ENCODE measurements at places on chromosomes 11 and 22.
A peak's percentile ranks its signal among the peaks of the same experiment; 100 is the strongest.

DNA sequence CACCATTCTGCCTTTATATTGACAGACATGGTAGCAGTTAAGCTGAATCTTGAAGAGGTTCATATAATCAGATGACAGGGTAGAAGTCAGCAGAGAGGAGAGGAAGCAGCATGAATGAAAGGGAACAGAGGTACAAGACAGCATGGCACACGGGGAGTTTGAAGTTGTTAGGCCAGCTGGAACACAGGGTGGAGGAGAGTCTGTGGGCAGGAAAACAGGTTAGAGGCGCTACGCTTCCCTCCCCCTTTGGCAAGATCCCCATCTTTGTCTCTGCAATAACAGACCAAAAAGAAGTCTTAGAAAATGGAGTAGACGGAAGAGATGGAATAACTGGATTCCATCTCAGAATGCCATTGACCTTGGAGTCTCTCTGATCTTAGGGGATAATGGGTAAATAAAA is 20.0 kb upstream of the NDUFC2 start:
- DNase-seq, result no peak

GRCh38 chr11:39011797-39012196 is 2413.8 kb upstream of the RAG2 start:
- DNase-seq, result no peak

DNA sequence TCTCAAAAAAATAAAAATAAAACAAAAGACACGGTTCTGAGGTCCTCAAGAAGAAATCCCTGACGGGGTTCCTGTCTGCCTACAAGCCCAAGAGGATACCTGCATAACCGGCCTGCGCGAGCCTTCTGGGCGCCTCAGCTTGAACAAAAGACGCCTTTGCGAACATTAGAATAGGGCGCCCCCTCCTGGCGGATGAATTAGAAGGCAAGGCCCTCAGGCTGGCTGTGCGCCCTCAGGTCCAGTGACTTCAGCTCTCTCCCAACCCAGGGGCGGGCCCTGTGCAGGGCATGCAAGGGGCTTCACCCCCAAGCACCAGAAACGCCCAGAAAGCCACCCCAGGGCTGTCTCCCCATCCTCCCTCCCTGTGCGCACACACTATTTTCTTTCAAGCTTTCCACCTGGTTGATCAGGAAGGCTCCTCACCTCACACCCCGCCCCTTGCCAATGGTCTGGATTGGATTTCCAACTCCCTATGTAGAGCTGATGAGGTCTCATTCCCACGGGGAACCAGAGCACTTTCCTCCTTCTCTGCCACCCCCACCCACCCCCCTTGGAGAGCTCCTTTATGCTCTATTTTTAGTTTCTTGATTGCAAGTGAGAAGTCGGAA is 273.3 kb downstream of the BUD13 start:
- peak; percentile 73 for DNase-seq

DNA sequence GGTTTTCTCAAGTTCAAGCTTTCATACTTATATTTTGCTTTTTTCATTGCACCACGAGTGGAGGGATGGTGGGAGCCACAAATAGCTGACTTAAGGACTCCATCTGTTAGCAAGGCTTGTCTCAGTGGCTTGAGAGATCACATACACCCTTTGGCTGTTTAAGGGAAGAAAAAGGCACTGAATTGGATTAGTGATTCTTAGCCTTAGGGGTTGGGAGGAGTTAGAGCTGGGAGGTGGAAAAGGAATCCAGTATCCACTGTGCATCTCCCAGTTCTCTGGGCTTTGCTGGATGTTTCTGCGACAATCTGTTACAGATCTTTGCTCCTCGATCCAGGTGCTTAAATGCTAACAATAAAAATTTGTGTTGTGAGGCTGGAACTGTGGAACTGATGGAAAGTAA is 593.6 kb downstream of the CNTN5 start:
- DNase-seq, result no peak

GRCh38 chr22:49789289-49790141 is 38.2 kb downstream of the BRD1 start:
- DNase-seq, result no peak

DNA sequence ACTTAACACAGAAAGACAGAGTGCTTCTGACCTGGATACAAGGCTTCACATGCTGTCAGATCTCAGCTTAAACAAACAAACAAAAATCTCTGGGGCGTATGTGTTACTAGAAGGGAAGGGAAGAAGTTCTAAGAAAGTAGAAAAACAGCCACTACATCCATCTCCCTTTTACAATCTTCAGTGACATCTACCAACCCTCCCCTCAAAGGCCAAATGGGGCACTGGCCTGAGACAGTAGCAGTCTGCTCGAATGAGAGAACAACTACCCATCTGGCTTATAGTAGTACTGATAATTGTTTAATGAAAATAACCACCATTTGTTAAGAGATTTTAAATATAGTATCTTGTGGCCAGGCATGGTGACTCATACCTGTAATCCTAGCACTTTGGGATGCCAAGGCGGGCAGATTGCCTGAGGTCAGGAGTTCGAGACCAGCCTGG is 29.4 kb downstream of the CCDC83 start:
- DNase-seq, result no peak

DNA sequence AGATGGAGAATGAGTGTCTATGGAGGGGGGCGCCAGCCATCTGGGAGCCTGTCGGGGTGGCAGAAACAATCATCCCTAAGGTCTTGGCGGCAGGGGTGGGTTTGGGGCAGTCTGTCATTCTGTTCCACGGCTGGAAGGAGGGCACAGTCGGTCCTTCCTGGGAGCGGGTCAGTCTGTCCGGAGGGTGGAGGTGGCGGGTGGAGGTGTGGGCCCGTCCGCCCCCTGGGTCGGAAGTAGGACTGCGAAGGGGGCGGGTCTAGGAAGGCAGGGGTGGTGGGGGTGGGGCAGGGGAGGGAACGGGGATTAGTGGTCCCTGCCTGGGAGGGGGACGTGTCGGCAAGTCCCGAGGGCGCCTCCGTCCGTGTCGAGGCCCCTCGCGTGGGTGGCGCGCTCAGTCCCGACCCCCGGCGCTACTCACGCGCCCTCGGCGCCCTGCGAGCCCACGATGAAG is 461 bp downstream of the TBC1D10A start:
- no peak for DNase-seq

DNA sequence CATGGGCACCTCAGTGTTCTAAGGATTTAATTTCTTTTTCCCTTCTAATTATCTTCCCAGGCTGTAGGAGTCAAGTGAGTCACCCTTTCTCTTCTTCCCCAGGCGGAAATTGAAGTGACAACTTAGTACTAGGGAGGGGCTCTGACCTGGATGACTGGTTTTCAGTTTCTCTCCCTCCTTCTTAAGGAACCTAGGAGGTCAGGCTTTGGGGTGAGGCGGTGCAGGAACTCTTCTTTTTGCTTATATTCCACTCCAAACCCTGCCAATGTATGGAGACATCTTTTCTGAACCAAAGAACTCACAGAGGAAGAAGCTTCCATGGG is 12.6 kb downstream of the ZDHHC5 start:
- peak; percentile 12 for DNase-seq

DNA sequence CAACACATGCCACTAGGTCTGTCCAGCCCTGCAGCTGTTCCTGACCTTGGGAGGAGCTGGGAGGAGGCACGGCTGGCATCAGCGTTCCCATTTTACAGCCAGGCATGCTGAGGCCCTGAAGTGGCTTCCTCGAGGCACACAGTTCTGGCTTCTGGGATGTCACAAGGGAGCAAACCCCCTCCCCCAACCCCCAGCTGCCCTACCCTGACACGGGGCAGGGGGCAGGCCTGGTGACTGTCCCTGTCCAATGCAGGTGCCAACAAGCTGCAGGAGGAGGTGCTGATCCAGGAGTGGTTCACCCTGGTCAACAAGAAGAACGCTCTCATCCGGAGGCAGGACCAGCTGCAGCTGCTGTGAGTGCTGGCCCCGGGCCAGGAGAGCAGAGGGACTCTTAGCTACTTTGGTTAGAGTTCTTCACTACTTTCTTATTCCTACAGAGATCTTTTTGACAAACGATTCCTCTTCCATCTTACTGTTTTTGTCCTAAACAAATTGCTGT is 5.3 kb downstream of the KCNK7 start:
- no peak for DNase-seq
